DMS79 treated with DMSO at 0.1 percent for 48 hours (cell line): ENCODE measurements at places on chromosomes 1 and 21.
A peak's percentile ranks its signal among the peaks of the same experiment; 100 is the strongest.

DNA sequence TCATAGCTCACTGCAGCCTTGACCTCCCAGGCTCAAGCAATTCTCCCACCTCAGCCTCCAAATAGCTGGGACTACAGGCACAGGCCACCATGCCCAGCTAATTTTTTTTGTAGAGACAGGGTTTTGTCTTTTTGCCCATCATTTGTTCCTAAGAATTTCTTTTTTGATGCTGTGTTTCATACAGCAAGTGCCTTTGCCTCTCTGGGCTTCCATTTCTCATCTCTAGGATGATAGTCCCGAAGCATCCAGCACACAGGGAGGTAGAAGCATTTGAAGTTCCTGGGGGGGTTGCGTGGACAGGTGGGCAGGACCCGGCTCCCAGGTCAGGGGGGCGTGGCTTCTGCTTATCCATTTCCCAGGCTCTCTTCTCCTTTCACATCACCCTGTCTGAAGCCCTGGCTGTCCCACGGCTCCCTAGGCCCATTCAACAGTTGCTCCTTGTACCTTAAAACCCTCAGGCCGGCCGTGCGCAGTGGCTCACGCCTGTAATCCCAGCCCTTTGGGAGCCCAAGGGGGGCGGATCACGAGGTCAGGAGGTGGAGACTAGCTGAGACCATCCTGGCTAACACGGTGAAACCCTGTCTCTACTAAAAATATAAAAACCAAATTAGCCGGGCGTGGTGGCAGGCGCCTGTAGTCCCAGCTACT, 3.4 kb downstream of the ATP13A2 start:
- no peak for DNase-seq

DNA sequence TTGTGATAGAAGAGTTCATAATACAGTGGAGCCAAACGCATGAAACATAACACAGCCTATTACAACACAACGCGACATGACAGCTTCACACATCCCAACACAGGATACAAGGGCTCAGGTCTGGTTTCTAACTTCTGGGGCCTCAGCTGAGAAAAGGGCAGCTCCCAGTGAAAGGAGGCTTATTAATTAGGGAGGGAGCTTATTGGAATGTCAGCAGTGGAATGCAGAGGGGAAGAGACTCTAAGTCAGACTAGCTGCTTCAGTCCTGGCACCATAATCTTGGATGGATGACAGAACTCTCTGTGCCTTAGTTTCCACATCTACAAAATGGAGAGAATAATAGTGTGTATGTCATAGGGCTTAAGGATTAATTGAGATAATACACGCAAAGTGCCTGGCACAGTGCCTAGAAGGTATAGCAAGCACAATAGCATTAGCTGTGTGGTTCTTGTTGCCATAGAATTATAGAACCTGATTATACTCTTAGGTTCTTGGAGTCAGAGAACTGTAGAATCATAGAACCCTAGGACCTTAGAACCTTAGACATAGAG, 22.7 kb upstream of the SLC2A1 start:
- no peak for DNase-seq

GRCh38 chr1:153550827-153551500, 1.9 kb upstream of the S100A3 start:
- no peak for DNase-seq

DNA sequence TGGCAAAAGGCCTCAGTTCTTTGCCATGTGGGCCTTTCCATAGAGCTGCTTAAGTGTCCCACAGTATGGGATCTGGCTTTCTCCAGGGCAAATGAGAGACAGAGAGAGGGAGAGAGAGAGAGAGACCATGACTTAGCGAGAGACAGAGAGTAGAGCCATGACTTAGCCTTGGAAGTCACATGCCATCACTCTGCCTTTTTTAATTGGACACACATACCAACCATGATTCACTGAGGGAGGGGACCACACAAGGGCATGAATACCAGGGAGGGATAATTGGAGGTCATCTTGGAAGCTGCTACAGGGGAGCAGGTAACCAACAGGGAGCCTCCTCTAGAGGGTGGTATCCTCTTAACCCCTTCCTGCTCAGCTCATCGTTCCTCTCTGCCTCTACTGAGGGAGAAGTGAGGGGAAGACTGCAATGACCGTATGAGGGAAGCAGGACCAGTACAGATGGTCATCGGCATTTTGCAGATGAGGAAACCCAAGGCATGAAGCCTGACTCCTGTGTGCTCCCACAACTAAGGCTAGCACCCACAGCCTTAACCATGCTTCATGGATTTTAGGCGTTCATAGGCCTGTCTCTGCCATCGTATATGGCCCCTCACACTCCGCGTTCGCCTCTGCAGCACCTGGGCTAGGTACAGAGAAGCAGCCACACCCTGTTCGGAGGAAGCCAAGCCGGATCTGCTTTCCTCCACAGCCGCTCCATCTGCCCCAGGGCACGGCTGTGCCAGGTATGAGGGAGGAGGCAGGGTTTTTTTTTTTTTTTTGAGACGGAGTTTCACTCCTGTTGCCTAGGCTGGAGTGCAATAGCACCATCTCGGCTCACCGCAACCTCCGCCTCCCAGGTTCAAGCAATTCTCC, 38.6 kb downstream of the MEF2D start:
- no peak for DNase-seq

DNA sequence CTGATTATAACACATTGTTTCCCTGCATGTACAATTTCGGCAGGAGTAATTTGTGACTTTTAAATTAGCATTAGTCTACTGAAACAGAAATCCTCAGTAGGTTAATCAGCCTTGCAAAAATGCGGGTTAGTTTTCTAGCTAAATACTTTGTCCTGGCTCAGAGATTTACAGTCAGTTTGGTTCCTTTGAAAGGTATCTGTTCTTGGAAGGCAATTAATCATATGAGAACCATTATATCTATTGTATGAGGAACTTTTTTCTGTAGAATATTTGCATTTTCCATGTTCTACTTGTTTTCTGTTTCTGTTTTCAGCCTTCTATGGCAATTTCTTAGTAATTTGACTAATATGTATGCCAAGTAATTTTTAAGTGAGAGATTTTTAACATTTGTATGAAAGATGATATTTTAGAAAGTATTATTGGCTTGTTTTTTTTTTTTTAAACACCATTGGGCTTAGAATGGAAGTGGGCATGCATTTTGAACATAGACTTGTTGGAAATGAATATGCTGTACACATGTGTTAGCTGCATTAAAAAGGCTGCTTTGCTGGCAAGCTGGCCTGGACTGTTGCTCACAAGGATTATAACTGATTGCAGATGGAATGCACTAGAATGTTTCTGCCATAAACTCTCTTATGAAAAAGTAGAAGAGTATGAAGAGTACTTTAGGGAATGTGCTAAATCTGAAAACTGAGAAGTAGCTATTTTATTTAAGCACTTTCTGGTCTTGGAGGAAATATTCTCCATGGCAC, 26.2 kb downstream of the KIF1B start:
- no peak for DNase-seq

DNA sequence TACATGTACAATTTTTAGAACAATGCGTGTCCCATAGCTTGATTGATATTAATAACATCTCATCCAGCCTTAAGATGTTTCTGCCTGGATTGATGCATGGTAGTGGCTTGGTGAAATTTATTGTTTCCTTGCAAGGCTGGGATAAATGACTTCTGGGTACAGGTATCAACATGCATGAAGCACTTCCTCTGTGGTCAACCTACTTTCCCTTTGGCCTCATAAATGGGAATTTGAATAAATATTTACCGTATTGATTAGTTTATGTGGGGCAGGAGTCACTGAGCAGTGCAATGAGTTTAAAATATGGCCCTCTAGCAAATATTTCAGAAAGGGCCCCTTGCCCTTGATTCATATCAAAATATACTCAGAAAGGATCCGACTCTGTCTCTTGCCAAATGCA, 83.9 kb upstream of the KCNE2 start:
- peak; percentile 35 for DNase-seq
